ENCODE measurements at places on chromosomes 7 and 10.

- DNase-seq: no peak
Measured at GRCh38 chr7:36459236-36459960, 69.7 kb downstream of the ANLN start.

DNA sequence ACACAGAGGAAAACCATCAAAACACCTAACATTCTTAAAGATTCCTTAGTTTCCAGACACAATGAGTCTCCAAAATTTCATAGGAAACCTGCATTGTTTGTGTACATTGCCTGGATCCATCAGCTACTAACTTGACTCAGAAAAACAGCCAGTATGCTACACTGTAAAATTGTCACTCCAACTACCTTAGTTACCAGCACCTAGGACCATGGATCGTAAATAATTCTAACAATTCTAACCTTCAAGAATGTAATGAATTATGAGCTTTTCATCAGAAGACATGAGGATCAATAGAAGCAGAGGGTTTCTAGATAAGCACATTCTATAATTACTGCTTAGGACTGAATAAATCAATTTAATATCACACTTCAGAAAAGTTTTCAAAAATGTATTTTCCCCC is 851.5 kb downstream of the SORCS1 start:
- no peak for DNase-seq

DNA sequence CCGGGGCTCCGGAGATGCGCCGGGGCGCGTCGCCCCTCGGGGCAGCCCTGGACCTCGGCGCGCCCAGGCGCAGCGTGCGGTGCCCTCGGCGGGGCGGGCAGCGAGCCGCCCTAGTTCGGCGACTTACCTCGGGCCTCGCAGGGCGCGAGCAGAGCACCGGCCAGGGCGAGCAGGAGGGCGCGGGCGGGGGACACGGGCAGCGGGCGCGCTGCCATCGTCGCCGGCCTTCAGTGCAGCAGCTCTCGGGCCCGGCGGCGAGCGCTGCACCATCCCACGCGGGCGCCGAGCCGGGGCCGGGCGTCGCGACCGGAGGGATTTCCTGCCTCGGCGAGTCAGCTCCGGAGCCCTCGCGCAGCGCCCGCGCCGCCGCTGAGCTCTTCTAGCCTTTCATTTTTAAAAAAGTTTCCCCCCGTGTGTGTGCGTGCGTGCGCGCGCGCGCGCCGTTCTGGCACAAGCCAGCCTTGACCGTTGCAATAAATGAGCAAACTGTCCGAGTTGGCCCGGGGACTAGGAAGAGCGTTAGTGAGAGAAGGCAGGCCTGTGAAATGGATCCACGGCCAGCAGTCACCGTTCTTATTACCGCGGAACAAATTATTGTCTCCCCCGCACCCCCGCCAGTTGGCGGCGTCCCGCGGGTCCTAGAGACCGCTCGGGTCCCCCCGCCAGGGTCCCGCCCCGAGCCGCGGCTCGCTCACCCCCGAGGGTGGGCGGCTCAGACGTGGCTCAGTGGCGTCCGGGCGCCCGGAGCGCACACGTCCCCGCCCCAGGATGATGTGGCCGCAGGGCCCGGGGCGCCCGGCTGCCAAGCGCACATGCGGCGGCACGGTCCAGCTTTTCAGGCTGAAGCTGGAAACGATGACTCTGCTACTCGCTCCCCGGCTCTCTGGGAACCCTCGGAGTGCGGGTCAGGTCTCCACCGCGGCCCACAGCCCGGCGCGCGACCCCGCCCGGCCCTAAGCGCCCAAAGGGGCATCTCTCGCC is at the start of gene ADAM12:
Gene ADAM12 (minus strand): TSS at position 547 of the 981 bp plus-strand sequence. CDS start 332 bp downstream, at position 215.
- DNase-seq: peak; percentile 59

GRCh38 chr7:31053986-31054385 is 1.9 kb downstream of the ADCYAP1R1 start:
- DNase-seq: no peak

DNA sequence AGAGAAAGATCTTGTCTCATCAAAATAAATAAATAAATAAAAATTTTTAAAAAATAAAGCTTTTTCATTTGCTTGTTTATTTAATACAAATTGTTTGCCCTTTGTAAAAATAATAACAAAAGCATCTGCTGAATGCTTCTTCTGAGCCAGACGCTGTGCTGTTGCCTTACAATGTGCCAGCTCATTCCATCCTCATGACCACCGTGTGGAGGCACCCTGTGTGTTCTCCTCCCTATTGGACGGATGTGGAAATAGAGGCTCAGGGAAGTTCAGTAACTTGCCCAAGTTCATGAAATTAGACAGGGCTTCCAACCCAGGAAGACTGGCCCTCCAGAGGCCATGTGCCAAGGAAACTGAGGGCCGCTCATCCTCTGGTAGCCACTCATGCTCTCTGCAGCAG is 120.6 kb downstream of the SH3PXD2A start:
- DNase-seq: no peak

DNA sequence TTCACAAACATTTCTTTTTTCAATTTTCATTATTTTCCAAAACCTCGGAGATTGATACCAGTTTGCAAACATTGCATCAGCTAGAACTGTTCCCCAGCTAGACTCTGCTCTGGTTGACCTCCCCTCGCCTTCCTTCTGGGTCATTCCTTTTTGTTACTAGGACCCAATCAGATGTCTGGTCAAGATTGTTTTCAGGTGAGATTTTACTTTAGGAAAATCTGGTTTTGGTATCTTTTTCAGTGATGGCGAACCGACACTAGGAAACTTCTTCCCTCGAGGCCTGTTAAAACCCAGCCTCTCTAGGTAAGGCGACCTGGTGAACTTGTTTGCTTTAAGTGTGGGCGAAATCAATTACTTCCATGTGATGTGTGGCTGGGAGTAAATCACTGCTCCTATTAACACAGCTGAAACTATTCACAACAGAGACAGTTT is 8.4 kb downstream of the PROSER2 start:
- no peak for DNase-seq

GRCh38 chr10:118958984-118959925 is 70.3 kb upstream of the NANOS1 start:
- DNase-seq: peak; percentile 81

GRCh38 chr10:64379898-64380297 is 858.7 kb downstream of the REEP3 start:
- no peak for DNase-seq

GRCh38 chr7:121401896-121402295 is 5.8 kb upstream of the FAM3C start:
- no peak for DNase-seq

DNA sequence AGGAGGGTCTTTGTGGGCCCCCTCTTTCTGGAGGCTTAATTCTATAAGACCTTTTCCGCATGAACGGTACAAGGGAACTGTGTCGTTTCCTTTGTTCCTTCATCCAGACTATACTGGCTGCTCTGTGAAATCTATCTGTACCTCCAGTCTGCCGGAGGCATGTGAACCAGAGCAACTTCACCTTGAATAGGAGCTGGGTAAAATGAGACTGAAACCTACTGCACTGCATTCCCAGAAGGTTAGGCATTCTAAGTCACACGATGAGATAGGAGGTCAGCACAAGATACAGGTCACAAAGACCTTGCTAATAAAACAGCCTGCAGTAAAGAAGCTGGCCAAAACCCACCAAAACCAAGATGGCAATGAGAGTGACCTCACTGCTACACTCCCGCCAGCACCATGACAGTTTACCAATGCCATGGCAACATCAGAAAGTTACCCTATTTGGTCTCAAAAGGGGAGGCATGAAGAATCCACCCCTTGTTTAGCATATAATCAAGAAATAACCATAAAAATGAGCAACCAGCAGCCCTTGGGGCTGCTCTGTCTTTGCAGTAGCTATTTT is 36.8 kb upstream of the INPP5F start:
- no peak for DNase-seq

DNA sequence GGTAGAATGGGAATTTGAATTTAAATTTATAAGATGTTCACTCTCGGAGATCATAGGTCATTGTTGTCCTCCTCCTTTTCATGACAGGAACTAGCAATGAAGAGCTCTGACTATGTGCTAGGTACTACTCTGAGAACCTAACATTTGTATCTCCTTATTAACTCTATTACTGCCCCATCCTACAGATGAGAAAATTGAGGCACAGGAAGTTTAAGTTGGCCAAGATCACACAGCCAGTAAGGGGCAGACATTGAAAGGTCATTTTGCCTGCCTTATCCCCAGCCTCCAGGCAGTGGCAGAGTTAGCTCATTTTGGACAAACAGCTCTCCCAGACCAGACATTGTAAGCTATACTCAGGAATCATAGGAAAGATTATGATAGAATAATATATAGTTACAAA is 6.0 kb downstream of the SRGN start:
- DNase-seq: peak; percentile 23

GRCh38 chr10:49418328-49418727 is 22.4 kb upstream of the DRGX start:
- DNase-seq: no peak

GRCh38 chr10:23368816-23369640 is 24.4 kb upstream of the C10orf67 start:
- DNase-seq: no peak

GRCh38 chr10:17222329-17222728 is 5.7 kb upstream of the VIM start:
- no peak for DNase-seq

GRCh38 chr7:26686448-26686981 is 177.9 kb downstream of the SKAP2 start:
- DNase-seq: peak; percentile 81

- DNase-seq: peak; percentile 3
Measured at GRCh38 chr7:5827755-5828154, 46.3 kb upstream of the RNF216 start.

- DNase-seq: no peak
Measured at GRCh38 chr10:31366703-31367102, 47.7 kb downstream of the ZEB1 start.

DNA sequence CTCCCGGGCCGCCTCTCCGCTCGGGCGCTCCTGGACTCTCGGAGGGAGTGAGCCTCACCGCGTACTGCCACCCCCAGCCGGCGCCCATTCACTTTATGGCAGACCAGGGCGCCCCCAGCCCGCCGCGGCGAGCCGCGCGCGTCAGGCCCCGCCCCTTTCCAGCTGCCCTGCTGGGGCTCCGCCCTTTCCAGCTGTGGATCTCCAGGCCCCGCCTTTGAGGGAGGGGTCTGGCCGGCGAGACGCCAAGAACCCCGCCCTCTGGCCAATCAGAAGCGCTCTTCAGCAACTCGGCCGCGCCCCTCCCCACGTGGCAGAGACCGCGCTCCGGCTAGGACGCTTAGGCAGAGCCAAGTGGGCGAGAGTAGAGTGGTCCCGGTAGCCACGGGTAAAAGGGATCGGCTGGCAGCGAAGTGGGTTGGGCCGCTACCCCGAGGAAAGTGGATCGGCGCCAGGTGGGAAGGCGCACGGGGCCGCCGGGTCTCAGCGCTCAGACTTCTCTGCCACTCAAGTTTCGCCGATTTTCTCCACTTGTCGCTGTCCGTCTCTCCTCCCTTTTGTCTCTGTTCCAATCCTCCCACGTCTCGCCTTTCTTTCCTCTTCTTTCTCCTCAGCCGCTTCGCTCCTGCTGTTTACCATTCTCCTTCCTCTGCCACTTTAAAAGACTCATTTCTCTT is at the start of gene PITX3:
Gene PITX3 (minus strand): TSS at position 69 of the 674 bp plus-strand sequence. CDS start 9,432 bp downstream, outside the sequence.
- DNase-seq: peak; percentile 89

GRCh38 chr10:34083567-34083966 is 731.5 kb downstream of the PARD3 start:
- no peak for DNase-seq

DNA sequence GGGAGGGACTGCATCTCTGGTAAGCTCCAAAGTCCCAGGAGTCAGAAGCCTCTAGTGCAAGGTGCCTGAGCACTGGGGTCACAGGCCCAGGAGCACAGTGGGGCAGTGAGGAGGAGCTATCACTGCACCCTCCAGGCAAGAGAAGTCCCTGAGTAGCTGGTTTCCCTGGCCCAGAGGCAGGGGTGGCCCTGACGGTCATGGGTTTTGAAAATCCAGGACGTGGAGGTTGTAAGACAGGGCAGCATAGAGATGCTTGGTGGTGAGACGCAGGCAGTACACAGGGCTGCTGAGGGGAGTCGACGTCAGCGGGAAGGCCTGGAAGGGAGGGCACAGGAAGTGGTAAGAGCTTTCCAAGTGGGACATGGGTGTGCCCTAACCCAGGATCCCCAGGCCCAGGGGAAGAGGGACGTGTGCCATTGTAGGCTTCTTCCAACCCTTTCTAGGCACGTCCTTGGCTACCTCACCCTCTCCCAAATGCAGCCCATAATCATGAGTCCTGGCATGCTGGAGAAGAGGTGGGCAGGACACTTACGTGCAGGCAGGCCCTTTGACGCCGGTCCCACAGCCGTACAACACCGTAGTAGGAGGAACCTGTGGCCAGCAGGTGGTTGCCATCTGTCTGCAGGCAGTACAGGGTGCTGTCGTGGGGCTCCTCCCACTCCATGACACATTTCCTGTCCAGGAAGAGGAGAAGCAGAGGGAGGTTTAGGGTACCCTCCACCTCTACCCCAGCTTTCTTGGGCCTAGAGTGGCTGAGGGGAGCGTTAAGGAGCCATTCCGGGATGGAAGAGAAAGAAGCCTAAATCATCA is 23.2 kb downstream of the DPCD start:
- peak; percentile 57 for DNase-seq

DNA sequence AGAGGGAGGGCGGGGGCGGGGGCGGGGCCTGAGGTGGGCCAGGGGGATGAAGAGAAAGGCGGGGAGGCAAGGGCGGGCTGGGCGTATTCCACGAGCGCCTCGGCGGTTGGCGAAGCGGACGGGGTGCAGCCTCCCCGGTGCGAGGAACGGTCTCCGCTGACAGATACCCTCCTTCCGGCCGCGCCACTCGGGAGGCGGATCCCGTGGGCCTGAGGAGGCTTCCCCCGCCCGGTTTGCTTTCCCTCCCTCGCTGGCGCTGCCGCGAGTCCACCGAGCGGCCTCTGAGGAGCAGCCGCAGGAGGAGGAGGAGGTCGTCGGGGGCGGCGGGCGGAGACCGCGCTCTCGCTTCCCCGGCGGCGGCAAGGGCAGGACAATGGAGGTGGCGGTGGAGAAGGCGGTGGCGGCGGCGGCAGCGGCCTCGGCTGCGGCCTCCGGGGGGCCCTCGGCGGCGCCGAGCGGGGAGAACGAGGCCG is at the start of gene TRIM24:
Gene TRIM24 (plus strand): TSS at position 84 of the 473 bp plus-strand sequence. CDS start 290 bp downstream, at position 374.
- DNase-seq: peak; percentile 97

- no peak for DNase-seq
Measured at GRCh38 chr7:45219801-45220435, 62.3 kb downstream of the RAMP3 start.

DNA sequence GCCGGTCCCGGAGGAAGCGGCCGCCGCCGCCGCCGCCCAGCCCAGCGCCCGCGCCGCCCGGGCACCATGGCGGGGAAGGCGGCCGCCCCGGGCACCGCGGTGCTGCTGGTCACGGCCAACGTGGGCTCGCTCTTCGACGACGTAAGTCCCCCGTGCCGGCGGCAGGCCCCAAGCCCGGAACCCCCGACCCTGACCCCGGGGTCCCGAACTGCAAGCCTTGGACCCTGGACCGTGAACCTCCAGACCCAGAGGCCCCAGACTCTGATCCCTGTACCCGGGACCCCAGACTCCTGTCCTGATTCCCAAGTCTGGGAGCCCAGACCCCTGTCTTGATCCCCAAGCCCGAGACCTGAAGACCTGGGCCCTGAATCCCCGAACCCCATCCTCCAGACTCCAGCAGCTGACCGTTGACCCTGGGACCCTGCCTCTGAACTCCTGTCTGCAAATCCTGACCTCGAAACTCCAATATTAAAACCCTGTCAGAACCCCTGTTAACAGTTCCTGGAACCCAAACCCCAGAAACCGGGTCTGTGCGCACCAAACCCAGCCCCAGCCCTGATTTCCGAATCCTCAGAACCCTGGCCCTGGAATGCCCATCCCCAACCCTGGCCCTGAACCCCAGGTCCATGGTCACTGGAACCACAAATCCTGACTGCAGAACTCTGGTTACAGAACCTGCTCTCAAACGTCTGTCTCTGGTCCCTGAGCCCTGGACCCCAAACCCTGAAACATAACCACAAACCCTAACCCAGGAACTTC is 623 bp downstream of the INPP5A start:
- no peak for DNase-seq

- DNase-seq: no peak
Measured at GRCh38 chr10:122465401-122466040, 4.2 kb downstream of the HTRA1 start.

Measured in HCEC 1CT (cell line).